ENCODE measurements at places on chromosomes 2 and 18. TPM values are rescaled to one million over a fixed set of nuclear protein-coding genes. Genes with fewer than 3 reads are reported as not detected.

FAHD2A gene
- 18.8 TPM for total RNA-seq

LIMS1 gene
- total RNA-seq, result 58.9 TPM

NAT8 gene
- not detected for total RNA-seq

SMC6 gene
- 23.7 TPM for total RNA-seq

MOCOS gene
- total RNA-seq, result 1.2 TPM

CRYGD gene
- not detected for total RNA-seq

PSMA8 gene
- total RNA-seq, result not detected

PROC gene
- total RNA-seq, result 1.3 TPM

PPM1G gene
- total RNA-seq, result 114 TPM

CD302 gene
- 1.1 TPM for total RNA-seq

GULP1 gene
- total RNA-seq, result 5.4 TPM

APOB gene
- total RNA-seq, result not detected

CCL20 gene
- 17.5 TPM for total RNA-seq

CPO gene
- not detected for total RNA-seq

EMX1 gene
- not detected for total RNA-seq

SPATA3 gene
- total RNA-seq, result not detected

OTOF gene
- total RNA-seq, result not detected

HOXD4 gene
- total RNA-seq, result not detected

UPP2 gene
- not detected for total RNA-seq

ABCB11 gene
- 0.28 TPM for total RNA-seq

SFT2D3 gene
- 7.9 TPM for total RNA-seq

ALK gene
- not detected for total RNA-seq

CRYBA2 gene
- total RNA-seq, result not detected

C1GALT1C1L gene
- 0.21 TPM for total RNA-seq

EVA1A gene
- total RNA-seq, result 26.4 TPM

DRC1 gene
- not detected for total RNA-seq

BMP10 gene
- not detected for total RNA-seq

FRZB gene
- 0.21 TPM for total RNA-seq

RNU2-63P gene
- total RNA-seq, result not detected

RNF144A gene
- total RNA-seq, result 0.99 TPM

SKA1 gene
- total RNA-seq, result 6.5 TPM

Data from airway epithelial cell (primary cell).